Body of pancreas (tissue), 4 donors: ENCODE measurements at places on chromosomes 2 and 18. TPM values are rescaled to one million over a fixed set of nuclear protein-coding genes. Genes with fewer than 3 reads are reported as not detected.

DNA sequence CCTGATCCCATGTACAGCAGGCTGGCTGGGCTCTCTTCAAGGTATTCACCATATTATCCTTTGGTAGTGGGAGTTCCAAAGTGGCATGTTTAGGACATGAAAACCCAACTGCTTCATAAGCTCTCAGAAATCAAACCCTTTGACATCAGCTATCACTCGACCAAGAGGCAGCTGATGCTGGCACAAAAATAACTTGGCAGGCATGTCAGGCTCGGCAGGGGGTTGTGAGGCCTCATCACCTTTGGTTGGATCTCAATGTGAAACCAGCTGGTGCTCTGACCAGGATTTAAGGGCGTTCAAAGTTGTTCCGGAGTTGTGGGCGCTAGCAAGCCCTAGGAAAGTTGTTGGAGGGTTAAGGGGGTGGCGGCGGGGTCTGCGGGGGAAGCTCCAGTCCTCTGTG, 171.9 kb downstream of the FHOD3 start:
- H3K27me3 ChIP-seq: no peaks in the 10 kb centered on the region
- H3K4me3 ChIP-seq: no peak overlapping the region
- H3K36me3 ChIP-seq: no peaks in the 10 kb centered on the region
- DNase-seq: no peak
- peaks cover 46% of the 10 kb centered on the region for H3K4me1 ChIP-seq

GRCh38 chr2:88201811-88202169, 31.6 kb downstream of the THNSL2 start:
- no peaks in the 10 kb centered on the region for H3K27me3 ChIP-seq
- H3K4me3 ChIP-seq: no peak overlapping the region
- DNase-seq: no peak
- H3K4me1 ChIP-seq: peaks cover 12% of the 10 kb centered on the region

DNA sequence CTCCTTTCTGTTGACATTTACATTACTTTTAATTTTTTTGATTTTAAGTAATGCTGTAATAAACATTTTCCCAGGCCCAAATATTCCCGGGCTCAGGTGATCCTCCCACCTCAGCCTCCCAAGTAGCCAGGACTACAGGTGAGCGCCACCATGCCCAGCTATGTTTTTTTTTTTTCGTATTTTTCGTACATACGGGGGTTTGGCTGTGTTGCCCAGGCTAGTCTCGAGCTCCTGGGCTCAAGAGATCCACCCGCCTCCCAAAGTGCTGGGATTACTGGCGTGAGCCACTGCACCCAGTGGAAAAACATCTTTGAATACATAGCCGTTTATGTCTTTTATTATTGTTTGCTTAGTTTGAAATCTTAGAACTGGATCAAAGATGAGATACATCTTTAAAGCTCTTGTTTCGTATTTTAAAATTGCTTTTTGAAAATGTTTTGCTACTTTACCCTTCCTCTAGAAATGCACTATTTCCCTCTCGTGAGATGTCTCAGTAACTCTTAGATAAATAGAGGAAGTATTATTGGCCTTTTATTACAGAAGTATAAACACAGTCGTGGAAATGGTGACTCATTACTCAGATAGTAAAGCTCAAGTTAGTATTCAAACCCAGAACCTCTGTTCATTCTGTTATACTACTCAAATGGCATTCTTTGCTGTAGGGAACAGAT, 2.4 kb downstream of the SMCHD1 start:
- no peaks in the 10 kb centered on the region for H3K36me3 ChIP-seq
- H3K4me3 ChIP-seq: no peak overlapping the region
- no peak for DNase-seq
- peaks cover 28% of the 10 kb centered on the region for H3K4me1 ChIP-seq

Gene SPATS2L
- total RNA-seq: 49.8 TPM

Gene ACTG2
- 1.3 TPM for total RNA-seq
